ENCODE measurements at places on chromosomes 4 and X.

DNA sequence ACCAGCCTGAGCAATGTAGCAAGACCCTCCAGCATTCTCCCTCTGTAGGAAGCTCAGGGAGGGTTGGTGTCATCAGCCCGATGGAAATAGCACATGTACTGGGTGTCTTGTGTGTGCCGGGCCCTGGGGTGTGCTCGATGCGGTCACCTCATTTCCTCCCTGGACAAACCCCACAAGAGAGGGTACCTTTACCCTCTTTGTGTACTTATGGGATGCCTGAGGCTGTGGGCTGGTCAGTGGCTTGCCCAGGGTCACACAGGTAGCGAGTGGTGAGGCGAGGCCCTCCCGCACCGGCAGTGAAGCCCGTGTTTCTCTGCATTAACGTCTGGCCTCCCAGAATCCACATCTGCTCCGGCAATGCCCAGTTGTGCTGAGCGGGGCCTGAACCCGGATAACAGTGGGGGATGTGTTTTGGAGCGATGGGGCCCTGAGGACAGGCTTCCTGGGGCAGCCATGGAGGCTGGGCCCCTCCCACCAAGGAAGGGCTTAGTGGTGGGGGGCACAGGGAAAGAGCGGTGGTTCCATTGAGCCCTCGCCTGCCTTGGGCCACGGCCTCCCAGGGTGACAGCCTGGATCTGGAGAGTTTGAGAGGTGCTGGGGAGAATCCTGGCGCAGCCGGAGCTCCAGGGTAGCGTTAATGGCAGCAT is 8.1 kb downstream of the PSAPL1 start:
- DNase-seq = peak; percentile 39

GRCh38 chr4:20341134-20341738 is 89.5 kb downstream of the SLIT2 start:
- DNase-seq = no peak

- no peak for DNase-seq
Observed at GRCh38 chrX:71626576-71626975, 8.3 kb upstream of the CXCR3 start.

GRCh38 chr4:8775751-8776355 is 95.8 kb downstream of the HMX1 start:
- no peak for DNase-seq

GRCh38 chrX:117808426-117808825 is 308.2 kb downstream of the KLHL13 start:
- no peak for DNase-seq

DNA sequence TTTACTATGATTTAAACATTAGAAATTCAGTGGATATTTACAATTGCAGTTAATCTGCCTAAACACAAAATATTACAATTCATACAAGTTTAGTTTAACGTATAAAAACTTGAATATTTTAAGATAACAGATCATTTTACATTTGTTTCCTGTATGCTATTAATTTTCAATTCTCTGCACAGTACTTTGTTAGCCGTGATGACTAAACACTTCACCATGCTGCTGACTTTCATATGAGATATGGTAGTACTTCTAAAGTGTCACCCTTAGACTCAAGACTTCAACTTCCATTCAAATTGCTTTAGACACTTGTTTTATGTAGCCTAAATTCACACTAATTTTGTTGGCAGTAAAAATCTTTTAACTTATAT is 1646.4 kb upstream of the ADGRL3 start:
- no peak for DNase-seq

DNA sequence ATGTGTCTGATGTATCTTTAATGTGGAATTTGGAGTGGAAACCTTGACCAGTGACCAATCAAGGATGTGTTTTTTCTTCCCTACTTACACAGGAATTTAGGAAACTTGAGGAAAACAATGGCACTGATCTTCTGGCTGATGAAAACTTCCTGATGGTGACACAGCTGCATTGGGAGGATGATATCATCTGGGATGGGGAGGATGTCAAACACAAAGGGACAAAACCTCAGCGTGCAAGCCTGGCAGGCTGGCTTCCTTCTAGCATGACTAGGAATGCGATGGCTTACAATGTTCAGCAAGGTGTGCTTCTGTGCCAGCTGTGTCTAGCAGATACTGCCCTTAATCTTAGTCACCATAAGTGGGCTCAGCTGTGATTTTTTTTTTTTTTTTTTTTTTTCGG is 12.6 kb downstream of the TAF1 start:
- no peak for DNase-seq

GRCh38 chr4:109072595-109072994 is 229.9 kb downstream of the COL25A1 start:
- no peak for DNase-seq

- DNase-seq = no peak
Observed at GRCh38 chr4:89222170-89222569, 85.4 kb downstream of the GPRIN3 start.

GRCh38 chrX:72123471-72124185 is 8.1 kb downstream of the RTL5 start:
- DNase-seq = peak; percentile 80

DNA sequence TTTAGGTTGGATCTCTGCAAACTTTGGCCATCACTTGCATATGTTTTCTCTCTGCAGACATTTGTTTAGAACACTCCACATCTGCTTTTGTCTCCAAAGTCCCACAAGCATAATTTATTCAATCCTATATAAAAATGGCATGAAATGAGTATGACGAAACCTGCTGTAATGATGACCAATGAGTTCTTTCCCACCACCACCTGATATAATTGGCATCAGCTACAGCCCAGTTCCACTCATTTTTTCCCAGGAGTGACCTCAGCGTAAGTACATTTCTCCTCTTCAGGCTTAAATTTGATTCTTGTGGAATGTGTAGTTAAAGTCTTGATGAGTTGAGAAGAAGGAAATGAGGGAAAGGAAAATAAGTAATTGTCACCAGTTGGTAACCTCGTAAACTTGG is 205.1 kb downstream of the AWAT2 start:
- no peak for DNase-seq

- no peak for DNase-seq
Observed at GRCh38 chr4:70903291-70903603, 1.1 kb downstream of the MOB1B start.

- DNase-seq = no peak
Observed at GRCh38 chr4:109649872-109650271, 53.4 kb downstream of the CASP6 start.

- DNase-seq = no peak
Observed at GRCh38 chr4:5824635-5825034, 68.3 kb downstream of the CRMP1 start.

DNA sequence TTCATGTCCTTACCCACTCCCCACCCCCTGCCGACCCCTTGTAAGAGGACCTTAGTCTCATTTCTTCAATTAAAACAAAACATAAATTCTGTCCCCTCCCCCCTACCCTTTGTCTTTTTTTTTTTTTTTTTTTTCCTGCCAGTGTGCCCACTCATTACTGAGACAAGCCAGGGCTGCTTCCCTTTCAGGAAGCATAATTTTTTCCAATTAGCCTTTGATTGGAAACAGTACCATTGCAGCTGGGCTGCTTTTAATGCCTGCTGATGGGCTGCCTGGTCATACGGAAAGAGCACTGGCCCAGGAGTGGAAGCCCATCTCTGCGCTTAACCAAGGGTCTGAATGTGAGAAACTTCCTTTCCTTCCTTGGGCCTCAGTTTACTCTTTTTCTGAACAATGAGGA is 18.6 kb upstream of the CAPN6 start:
- no peak for DNase-seq

GRCh38 chr4:182230256-182230655 is 12.9 kb upstream of the TENM3 start:
- DNase-seq = no peak

DNA sequence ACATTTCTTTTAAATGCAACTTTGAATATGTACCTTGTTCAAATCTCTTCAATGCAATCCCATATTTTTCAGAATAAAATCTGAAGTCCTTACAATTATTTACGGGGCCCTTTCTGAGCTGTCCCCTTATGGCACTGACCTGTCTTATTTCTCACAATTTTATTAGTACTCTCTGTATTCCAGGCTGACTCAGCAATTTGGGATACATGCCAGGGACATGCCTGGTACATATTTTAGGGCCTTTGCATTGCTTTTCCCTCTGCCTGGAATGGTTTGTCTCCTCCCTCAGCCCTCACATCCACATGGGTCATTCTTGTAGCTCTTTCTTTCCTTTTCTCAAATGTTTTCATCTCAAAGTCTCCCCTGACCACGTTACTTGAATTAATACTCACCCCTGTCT is 172.2 kb upstream of the TECRL start:
- no peak for DNase-seq

DNA sequence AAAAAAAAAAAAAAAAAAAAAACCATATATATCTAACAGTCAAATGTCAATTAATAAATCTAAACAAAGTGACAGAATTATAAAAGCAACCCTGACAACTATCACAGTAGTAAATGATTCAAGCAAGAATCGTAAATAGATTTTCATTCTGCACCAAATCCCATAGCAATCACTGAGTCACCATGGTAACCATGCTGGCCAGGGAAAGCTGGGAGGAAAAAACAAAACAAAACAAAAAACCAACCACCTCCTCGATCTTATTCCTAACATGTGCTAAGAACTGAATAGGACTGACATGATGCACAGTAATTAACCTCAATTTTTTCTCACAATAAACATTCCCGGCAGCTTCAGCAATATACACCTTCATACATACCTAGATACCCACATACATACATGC is 30.6 kb upstream of the RAB40A start:
- DNase-seq = no peak

- no peak for DNase-seq
Observed at GRCh38 chrX:9703406-9703805, 62.2 kb downstream of the GPR143 start.

GRCh38 chr4:1767770-1768366 is 25.2 kb upstream of the FGFR3 start:
- DNase-seq = peak; percentile 88

GRCh38 chr4:170169699-170170098 is 79.9 kb upstream of the AADAT start:
- no peak for DNase-seq

GRCh38 chr4:18626996-18627395 is 605.4 kb upstream of the LCORL start:
- DNase-seq = no peak

GRCh38 chr4:126799971-126800574 is 832.7 kb upstream of the INTU start:
- DNase-seq = no peak

GRCh38 chr4:1252928-1253492 is 4.1 kb upstream of the CTBP1 start:
- no peak for DNase-seq

GRCh38 chrX:71052721-71053120 is 15.4 kb downstream of the SNX12 start:
- no peak for DNase-seq

All from ecto neural progenitor cell (in vitro differentiated cells).